ENCODE measurements at places on chromosomes 5 and 9.

DNA sequence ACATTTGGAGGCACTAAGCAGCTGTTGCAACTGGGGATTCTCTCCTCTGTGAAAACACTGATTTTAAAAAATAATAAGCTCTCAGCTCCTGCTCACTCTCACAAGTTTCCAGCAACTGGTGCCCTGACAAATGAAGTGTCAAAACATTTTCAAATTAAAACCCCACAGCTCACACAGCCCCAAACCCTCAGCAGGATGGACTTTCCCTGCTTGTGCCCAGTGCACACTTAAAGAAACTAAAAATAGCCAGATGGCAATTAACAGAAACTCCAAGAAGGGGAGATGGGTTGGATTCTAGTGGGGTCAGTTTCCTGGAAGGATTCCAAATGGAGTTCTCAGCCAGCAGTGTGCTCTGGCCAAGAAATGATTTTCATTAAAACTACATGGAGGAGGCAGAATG lies 163.0 kb upstream of the PUM3 start:
- no peak for DNase-seq

DNA sequence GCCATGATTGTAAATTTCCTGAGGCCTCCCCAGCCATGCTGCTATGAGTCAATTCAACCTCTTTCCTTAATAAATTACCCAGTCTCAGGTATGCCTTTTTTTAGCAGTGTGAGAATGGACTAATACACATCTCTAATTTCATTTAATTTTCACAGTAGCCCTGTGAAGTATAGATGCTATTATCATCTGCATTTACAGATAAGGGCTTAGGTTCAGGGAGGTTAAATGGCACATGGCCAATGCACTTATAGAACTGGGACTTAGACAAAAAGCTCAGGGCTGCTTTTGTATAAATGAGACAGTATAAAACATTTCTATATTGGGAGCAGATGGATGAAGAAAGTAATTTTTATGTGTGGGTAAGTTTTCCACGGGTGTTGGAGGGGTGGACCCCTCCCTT lies 62.9 kb upstream of the PANK3 start:
- DNase-seq: no peak

DNA sequence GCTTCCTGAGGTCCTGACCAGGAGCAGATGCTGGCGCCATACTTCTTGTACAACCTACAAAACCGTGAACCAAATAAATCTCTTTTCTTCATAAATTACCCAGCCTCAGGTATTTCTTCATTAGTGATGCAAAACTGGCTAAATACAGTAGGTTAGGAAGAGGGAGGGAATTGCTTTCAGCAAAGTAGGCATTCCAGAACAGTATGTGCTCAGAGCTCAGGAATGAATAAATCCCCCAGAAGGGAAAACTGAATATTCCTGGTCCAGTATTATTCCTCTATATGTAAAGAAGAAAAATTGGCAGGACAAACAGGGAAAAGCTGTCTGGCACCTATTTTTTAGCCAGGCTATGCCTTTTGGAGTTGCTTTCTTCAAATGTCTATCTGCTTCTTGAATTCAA lies 577.1 kb downstream of the PSAT1 start:
- DNase-seq: no peak

DNA sequence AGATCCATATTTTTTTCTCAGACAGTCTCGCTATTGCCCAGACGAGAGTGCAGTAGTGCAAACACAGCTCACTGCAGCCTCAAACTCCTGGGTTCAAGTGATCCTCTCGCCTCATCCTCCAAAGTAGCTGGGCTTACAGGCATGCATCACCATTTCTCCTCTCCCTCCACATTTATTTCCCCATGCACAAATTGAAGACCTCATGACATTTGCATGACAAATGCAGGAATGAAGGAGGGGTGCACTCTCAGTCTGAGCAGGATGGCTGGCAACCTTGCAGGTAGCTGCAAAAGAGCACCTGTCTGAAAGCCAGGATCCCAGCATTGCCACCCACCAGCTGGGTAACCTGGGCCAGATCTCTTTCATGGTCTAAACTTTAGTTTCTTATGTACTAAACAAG lies 111.2 kb downstream of the SH3TC2 start:
- DNase-seq: no peak

DNA sequence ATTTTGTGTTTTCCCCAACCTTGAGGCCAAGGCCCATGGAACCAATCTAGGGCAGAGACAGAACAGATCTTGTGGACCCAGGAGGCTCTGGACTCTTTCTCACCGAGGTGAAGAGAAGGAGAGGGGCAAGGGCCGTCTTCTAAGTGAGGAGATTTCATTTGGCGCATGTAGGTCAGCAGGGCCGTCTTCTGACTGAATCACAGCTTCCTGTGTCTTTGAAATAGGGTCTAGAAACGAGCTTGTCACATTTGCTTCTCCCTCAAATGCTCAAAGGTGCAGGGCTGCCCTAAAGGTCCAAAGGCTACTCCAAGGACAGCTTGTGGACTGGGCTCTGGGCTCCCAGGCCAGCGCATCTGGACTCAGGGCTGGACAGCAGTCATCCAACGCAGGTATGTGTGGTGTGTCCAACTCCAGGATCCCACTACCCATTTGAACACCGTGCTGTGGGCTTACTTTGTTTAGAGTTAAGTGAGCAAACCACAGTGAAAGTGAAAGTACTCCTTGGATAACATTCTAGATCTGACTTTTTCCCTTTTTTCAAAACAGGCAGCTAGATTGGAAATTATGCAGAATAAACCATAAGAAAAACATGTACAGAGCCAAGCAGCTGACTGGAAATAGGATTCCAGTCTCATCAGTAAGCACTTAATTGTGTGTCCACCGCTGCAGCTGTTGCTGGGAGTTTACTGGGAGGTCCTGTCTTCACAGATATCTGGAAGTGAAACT lies 357.0 kb downstream of the GADD45G start:
- no peak for DNase-seq

DNA sequence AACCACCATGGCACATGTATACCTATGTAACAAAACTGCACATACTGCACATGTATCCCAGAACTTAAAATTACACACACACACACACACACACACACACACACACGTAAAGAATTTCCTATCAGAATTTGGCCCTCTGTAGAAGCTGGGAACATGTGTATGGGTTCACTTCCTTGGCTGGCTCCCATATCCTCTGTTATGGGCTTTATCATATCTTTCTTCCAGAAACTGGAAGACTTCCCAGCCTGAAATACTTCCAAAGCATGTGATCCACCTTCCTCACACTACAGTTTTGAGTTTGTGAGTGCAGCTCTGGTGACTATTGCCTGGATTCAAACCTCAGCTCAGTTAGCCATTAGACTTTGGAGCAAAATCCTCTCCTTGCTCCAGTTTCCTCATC lies 78.6 kb upstream of the GDNF start:
- DNase-seq: no peak
